ENCODE measurements at places on chromosomes 13 and 19. TPM values are rescaled to one million over a fixed set of nuclear protein-coding genes. Genes with fewer than 3 reads are reported as not detected.

GRCh38 chr13:33676045-33676989 lies 141.6 kb upstream of the RFC3 start:
- DNase-seq, result peak; percentile 38

GRCh38 chr19:10008184-10008765 lies 2.0 kb downstream of the COL5A3 start:
- no peak for DNase-seq

DNA sequence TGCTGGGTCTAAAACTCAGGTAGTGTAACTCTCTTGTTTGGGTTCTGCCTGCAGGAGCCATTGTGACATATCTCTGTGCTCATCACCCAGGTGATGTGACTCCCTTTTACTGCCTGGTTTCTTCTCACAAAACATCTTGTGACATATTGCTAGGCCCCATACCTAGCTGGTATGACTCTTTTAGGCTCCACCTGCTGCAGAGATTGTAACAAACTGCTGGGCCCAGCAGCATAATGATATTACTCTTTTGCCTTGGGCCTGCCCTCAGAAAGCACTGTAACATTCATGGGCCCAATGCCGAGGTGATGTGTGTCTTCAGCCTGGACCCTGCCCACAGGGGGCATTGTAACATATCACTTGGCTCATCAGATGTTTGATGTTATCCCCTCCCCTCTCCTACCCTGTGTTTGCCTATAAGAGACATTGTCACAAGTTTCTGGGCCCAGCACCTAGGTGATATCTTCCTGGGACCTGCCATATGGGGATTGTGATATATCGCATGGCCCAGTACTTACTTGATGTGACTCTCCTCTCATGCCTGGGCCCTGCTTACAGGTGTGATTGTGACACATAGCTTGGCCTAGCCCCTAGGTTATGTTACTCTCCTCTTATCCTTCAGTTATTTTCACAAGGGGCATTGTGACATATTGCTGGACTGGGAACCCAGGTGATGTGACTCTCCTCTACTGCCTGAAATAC lies 18.0 kb upstream of the ZNF681 start:
- DNase-seq, result no peak

- no peak for DNase-seq
These were observed 575.8 kb downstream of the DACH1 start for GRCh38 chr13:71290963-71291841.

DNA sequence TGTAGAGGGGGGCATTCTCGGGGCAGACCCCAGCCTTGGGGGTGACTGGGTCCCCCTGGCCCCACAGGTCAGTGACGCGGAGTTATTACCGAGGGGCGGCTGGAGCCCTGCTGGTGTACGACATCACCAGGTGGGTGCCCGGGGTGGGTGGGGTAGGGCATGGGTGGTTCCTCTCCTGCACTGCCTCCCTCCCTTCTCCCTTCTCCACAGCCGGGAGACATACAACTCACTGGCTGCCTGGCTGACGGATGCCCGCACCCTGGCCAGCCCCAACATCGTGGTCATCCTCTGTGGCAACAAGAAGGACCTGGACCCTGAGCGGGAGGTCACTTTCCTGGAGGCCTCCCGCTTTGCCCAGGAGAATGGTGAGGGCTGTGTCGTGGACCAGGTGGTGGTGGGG lies 5.7 kb downstream of the RAB4B start:
- no peak for DNase-seq

- DNase-seq, result no peak
These were observed 728.4 kb downstream of the SLITRK1 start for GRCh38 chr13:83153848-83154247.

DNA sequence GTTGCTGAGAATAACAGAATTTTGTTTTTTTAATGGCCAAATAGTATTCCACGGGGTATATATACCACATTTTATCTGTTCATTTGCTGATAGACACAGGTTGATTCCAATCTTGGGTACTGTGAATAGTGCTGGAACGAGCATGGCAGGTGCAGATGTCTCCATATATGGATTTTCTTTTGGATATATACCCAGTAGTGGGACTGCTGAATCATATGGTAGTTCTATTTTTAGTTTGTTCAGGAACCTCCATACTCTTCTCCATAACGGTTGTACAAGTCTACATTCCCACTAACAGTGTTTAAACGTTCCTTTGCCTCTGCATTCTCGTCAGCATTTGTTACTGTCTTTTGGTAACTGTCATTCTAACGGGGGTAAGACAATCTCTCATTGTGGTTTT lies 17.3 kb downstream of the ANKRD10 start:
- no peak for DNase-seq

- DNase-seq, result no peak
These were observed 7.0 kb upstream of the EVI5L start for GRCh38 chr19:7822910-7823515.

DNA sequence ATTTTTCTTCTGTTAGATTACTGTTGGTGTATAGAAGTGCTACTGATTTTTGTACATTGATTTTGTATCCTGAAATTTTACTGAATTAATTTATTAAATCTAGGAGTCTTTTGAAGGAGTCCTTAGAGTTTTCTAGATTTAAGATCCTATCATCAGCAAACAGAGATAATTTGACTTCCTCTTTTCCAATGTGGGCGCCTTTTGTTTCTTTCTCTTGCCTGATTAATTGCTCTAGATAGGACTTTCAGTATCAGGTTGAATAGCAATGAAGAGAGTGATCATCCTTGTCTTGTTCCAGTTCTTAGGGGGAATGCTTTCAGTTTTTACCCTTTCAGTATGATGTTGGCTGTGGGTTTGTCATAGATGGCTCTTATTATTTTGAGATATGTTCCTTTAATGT lies 5.6 kb upstream of the CD33 start:
- no peak for DNase-seq

DNA sequence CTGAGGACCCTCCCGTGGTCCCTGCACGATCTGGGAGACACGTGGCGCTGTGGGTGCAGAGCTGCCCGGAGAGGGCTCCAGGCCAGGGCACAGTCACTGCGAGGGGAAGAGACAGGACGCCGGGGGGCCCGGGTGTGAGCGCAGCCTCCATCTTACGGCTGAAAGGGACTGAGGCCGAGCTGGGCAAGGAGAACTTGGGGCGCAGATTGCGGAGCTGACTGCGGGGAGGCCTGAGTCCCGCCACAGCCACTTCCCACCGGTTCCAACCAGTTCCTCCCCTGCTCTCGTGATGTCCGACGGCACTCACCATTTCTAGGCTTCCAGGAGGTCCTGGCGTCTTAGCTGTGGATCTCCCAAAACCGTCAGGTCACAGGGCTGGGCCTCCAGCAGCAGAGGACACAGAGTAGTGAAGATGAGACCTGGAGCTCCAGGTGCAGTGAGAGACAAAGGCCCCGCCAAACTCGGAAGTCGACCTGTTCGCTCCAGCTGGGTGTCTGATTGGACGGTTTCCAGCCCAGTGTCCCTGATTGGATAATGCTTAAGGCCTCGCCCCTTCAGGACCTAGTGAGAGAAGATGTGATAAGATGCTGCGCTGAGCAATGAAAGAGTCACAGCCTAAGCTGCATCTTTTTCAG lies 4.8 kb upstream of the ZNF253 start:
- DNase-seq, result peak; percentile 28

- DNase-seq, result no peak
These were observed 113.8 kb downstream of the SLITRK6 start for GRCh38 chr13:85685436-85685835.

DNA sequence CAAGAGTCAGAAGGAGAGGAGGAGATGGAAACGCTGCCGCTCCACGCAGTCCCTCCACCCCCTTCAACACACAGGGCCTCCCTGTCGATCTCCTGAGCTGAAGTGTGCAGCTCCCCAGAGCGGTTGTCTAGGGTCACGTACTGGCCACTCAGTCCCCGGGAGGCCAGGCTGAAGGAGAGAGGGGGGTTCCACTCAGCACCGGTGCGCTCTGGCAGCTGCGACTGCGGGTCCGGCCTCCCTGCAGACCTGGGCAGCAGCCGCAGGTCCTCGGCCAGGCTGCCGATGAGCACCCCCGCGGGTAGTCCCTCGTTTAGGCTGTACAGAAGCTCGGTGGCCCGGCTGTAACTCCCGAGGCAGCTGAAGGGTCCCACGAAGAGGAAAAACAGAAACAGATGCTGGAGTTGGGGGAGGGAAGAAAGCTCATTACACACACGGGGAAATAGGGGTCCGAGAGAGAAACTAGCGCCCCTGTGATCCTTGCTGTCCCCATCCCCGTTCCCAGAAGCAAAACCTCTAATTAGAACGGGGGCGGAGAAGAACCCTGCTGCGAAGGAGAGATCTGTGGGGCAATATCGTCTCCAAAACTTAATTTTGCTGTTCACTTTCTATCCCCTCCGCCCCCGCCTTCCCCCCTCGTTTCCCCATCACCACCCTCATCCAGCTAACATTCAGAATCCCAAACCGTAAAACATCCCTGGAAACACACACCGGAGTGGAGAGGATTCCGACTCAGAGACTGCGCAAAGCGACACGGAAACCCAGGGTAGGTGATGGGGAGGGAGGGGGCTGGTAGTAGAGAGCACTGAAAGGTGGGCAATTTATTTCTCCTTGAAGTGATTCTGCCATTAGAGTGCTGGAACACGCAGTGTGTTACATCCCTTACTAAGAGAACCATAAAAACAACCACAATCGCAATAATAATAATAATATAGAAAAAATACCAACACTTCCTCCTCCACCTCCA lies 1.8 kb downstream of the PCDH20 start:
- peak; percentile 11 for DNase-seq

- DNase-seq, result no peak
These were observed 16.3 kb upstream of the GSX1 start for GRCh38 chr13:27775943-27776342.

DNA sequence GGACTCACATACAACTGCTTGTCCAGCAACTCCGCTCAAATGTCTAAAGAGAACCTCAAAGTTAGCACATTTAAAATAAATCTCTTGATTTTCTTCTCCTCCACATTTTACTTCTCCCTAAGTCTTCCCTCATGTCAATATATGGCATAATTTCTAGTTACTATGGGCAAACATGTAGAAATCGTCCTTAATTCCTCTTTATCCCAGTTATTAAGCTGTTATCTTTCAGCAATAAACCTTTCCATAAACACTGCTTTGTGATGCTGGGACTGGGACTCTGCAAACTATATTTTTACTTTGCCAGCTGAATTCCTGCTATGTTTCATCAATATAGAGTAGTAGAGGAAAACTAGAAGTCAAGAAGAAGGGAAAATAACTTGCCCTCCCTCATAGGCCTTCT lies 99.7 kb downstream of the KCNRG start:
- no peak for DNase-seq

DNA sequence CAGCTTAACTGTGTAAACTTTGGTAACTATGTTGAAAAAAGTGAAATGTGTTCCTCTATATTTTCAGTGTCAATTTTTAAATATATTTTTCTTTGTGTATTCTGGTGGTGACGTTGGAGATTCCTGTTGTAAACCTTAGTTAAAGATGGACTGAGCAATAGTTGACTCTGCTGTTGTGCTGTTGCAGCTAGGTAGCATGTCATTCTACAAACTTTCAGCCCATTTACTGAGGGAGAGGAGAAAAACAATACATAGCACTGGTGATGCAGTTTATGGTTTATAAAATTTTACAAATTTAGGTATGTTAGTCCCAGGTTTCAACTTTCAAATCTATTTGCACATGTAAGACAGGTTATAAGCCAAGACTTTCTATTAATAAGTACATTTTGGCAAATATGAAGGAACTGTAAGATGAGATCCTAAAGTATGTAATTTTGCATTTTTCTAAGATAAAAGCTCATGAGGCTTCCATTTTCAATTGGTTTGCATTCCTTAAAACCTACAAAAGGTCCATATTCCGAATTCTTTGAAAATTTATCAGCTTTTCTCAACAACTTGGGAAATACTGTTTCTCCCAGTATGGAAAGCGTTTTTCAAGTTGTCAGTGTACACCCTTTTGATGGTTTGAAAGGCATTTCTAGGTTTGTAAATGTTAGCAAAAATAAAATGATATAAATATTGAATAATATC lies 1.5 kb downstream of the NDFIP2 start:
- DNase-seq, result peak; percentile 37

- no peak for DNase-seq
These were observed 33.0 kb downstream of the GPX4 start for GRCh38 chr19:1136621-1137317.

- DNase-seq, result no peak
These were observed 4.2 kb downstream of the TTC9B start for GRCh38 chr19:40213882-40214570.

DNA sequence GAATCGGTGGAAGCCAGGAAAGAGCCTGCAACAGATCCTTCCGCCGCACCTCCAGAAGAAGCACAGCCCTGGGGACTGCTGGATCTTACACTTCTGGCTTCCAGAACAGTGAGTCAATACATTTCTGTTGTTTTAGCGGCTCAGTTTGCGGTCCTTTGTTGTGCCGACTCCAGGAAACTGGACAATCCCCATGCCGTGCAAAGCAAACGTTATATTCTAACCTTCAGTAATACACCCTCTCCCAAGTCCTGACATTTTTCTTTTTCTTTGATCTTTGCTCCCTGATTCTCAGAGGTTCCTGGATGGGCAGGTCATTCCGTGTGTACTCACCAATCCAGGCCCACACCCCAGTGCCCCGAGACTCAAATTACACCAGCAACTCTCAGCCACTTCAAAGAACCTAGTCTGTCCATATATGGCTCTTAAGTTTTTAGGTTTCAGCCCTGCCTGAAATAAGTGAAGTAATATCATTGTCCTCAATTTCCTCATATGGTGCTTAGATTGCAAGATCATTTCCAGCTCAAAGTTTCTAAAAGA lies 387.1 kb upstream of the SGCG start:
- DNase-seq, result peak; percentile 73

DNA sequence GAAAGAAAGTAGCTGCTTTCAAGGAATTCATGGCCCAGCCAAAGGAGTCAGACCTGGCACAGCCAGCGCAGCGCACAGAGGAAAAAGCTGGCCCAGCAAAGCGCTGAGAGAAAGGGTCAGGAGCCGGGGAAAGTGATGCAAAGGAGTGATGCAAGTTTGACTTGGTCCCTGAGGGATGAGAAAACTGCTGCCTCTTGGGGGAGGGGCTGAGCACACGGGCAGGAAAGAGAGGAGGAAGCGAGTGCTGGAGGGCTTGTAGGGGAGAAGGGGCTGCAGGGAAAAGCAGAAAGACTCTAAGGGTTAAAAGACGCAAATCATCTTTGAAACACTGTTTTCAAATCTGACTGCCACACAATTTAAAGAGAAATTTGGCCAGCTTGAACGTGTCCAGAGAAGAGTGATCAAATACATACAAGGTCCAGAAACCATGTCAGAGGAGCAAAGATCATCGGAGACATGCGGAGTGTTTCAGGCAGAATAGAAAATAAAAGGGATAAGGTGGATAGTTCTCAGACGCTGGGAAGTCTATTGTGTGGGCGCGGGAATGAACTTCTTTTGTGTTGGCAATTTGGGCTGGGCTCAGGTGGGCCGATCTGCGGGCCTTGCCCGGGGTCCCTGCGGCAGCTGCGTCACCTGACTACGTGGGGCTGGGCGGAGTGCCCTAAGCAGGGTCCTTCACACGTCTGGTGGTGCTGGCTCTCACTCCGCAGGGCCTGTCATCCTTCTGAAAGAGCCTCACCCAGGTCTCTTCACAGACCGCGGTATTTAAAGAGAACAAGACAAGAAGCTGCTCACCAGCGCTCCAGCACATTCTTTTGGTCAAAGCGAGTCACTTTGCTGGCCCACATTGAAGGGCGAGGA lies 18.1 kb downstream of the N4BP2L1 start:
- DNase-seq, result peak; percentile 50

- no peak for DNase-seq
These were observed 5.9 kb downstream of the MAST1 start for GRCh38 chr19:12843999-12844732.

GRCh38 chr13:107713314-107713713 lies 502.0 kb downstream of the LIG4 start:
- no peak for DNase-seq

Gene PSG2
- not detected for polyA plus RNA-seq

Gene SHISA7
- not detected for polyA plus RNA-seq

Gene RFPL4AL1
- polyA plus RNA-seq, result not detected

Gene THAP8
- polyA plus RNA-seq, result 23.1 TPM

Gene IPO5
- 34.1 TPM for polyA plus RNA-seq

Gene S1PR5
- polyA plus RNA-seq, result 0.38 TPM

Gene PCSK4
- 16.2 TPM for polyA plus RNA-seq

Data from hepatocyte (in vitro differentiated cells).